ENCODE measurements at places on chromosomes 1 and 21. TPM values are rescaled to one million over a fixed set of nuclear protein-coding genes. Genes with fewer than 3 reads are reported as not detected.

- H3K4me1 ChIP-seq, result no peaks in the 10 kb centered on the region
- H3K36me3 ChIP-seq, result no peaks in the 10 kb centered on the region
- DNase-seq, result peak; percentile 58
- no peaks in the 10 kb centered on the region for H3K27me3 ChIP-seq
- H3K4me3 ChIP-seq, result no peak overlapping the region
Measured at GRCh38 chr1:27928216-27928954, 6.4 kb upstream of the SMPDL3B start.

DNA sequence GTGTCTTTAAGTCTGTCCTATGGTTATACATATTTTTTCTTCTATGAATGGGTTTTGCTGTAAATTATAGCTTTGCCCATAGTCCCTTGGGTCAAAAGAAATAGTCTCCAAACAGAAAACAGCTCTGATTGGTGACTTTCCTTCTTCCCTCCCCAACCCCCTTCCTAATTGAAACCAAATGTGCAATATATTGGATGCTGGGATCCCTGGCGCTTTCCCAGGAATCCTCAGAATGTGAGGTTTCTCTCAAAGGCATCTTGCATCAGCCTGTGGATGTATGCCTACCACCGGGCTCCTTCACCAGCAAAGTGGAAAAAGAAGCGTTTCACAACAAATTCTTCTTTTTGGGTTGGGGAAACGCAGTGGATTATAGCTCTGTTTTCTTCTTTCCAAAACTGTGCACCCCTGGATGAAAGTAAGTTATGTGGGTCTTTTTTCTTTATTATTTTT, at the start of gene DDR2:
TSS of gene DDR2 (plus strand) at position 248 of the 450 bp plus-strand sequence. CDS start 86,600 bp downstream, outside the sequence.
- no peaks in the 10 kb centered on the region for H3K36me3 ChIP-seq
- H3K27ac ChIP-seq, result peak within 1 kb of the TSS; percentile 70
- H3K4me3 ChIP-seq, result peak within 1 kb of the TSS; percentile 51
- H3K27me3 ChIP-seq, result no peaks in the 10 kb centered on the region
- H3K4me1 ChIP-seq, result peaks cover 9% of the 10 kb centered on the region

GRCh38 chr1:22533244-22533895, 29.9 kb upstream of the EPHA8 start:
- DNase-seq, result no peak
- no peak overlapping the region for H3K27ac ChIP-seq
- no peaks in the 10 kb centered on the region for H3K36me3 ChIP-seq
- no peaks in the 10 kb centered on the region for H3K4me1 ChIP-seq
- no peak overlapping the region for H3K4me3 ChIP-seq

- H3K4me3 ChIP-seq, result peak overlapping the region; percentile 96
- peak overlapping the region; percentile 82 for H3K27ac ChIP-seq
- H3K36me3 ChIP-seq, result peaks cover 13% of the 10 kb centered on the region
Measured at GRCh38 chr1:205812271-205812877, 624 bp downstream of the SLC41A1 start.

ATAD3C gene
- 10.4 TPM for total RNA-seq

- H3K27ac ChIP-seq, result no peak overlapping the region
- H3K27me3 ChIP-seq, result peaks cover 9% of the 10 kb centered on the region
- no peak overlapping the region for H3K4me3 ChIP-seq
- no peaks in the 10 kb centered on the region for H3K4me1 ChIP-seq
Measured at GRCh38 chr1:175840787-175841186, 97.4 kb upstream of the TNR start.

KRTAP7-1 gene
- not detected for total RNA-seq

- no peak for DNase-seq
- H3K27me3 ChIP-seq, result peaks cover 3% of the 10 kb centered on the region
- no peaks in the 10 kb centered on the region for H3K36me3 ChIP-seq
Measured at GRCh38 chr1:157399984-157400382, 152.3 kb downstream of the FCRL5 start.

DNA sequence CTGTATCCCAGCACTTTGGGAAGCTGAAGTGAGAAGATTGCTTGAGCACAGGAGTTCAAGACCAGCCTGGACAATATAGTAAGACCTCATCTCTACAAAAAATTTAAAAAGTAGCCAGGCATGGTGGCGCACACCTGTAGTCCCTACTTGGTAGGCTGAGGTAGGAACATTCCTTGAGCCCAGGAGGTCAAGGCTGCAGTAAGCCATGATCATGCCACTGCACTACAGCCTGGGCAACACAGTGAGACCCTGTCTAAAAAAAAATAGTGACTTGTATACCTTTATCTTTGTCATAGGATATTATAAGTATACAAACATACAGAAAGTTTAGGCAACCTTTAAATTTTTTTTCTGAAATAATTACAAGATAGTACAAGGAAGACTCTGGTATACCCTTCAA, 3.9 kb upstream of the FBXO28 start:
- H3K4me3 ChIP-seq, result no peak overlapping the region
- peaks cover 8% of the 10 kb centered on the region for H3K27me3 ChIP-seq
- no peaks in the 10 kb centered on the region for H3K4me1 ChIP-seq
- H3K36me3 ChIP-seq, result no peaks in the 10 kb centered on the region
- H3K27ac ChIP-seq, result no peak overlapping the region

- H3K4me1 ChIP-seq, result no peaks in the 10 kb centered on the region
- no peak overlapping the region for H3K4me3 ChIP-seq
- H3K27ac ChIP-seq, result no peak overlapping the region
- H3K36me3 ChIP-seq, result no peaks in the 10 kb centered on the region
Measured at GRCh38 chr1:202067188-202067974, 55.3 kb upstream of the GPR37L1 start.

- no peak for DNase-seq
- H3K27ac ChIP-seq, result no peak overlapping the region
- H3K4me1 ChIP-seq, result no peaks in the 10 kb centered on the region
Measured at GRCh38 chr1:90823686-90824085, 106.6 kb upstream of the BARHL2 start.
